ENCODE measurements at places on chromosomes 5 and 9.

- no peak for DNase-seq
These were observed 54.9 kb downstream of the SLC44A1 start for GRCh38 chr9:105299190-105299854.

GRCh38 chr5:127351418-127351817 is 60.8 kb downstream of the MEGF10 start:
- DNase-seq: no peak

GRCh38 chr9:124623966-124624734 is 117.0 kb upstream of the NR5A1 start:
- no peak for DNase-seq

DNA sequence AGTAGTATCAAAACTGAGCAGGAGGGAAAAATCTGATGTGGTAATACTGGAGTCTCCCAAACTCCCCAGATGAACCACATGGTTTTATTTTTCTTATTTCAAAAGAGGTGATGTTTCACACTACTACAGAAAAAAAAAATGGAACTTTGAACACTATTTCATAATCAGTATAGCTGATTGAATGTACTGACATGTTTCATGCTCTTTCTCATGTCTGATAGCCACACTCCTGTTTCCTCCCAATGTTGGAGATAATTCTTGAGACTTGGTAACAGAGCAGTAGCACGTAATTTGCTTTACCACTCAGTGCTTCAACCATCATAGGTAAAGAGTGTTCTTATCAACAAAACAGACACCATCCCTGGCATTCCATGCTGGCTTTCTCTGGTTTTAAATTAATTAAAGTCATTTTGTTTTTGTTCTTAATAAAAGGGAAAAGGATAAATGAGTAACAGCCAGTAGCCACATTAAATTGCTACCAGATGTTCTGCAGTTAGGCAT is 85.2 kb downstream of the MUSK start:
- no peak for DNase-seq

- no peak for DNase-seq
These were observed 114.8 kb downstream of the TLE4 start for GRCh38 chr9:79686381-79687130.

DNA sequence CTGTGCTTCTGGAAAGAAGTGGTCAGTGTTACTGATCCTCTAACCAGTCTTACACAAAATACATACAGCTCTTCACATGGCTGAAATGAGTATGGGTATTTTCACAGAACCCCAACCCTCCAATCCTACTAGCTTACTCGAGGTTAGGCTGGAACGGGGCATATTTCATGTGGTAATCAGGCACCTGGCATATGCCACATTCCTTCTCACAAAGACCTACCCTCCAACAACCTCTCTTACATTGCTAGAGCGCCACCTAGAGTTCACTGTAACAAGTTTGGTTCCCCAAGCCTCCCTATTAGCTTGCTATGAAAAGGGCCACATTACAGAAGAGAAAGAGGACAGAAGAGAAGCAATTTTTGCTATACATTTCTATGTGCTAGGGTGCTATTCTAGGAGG is 597.3 kb downstream of the PRELID2 start:
- no peak for DNase-seq

- no peak for DNase-seq
These were observed 14.0 kb upstream of the PWWP2A start for GRCh38 chr5:160133071-160133917.

DNA sequence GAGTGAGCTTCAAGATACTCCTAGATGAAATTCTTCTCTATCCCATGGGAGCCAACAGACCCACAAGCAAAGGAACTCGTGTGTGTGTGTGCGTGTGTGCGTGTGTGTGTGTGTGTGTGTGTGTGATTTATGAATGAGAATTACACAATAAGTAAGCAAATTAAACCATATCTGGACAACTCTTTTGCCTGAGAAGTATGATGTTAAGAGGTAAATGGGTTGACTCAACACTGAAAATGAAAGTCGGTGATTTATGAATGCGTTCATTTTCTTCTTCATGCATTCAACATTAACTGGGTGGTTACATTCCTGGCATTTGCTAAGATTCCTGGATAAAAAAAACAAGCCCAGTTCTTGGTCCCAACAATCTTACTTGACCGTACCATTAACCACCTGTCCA is 171.3 kb upstream of the ZNF462 start:
- no peak for DNase-seq

DNA sequence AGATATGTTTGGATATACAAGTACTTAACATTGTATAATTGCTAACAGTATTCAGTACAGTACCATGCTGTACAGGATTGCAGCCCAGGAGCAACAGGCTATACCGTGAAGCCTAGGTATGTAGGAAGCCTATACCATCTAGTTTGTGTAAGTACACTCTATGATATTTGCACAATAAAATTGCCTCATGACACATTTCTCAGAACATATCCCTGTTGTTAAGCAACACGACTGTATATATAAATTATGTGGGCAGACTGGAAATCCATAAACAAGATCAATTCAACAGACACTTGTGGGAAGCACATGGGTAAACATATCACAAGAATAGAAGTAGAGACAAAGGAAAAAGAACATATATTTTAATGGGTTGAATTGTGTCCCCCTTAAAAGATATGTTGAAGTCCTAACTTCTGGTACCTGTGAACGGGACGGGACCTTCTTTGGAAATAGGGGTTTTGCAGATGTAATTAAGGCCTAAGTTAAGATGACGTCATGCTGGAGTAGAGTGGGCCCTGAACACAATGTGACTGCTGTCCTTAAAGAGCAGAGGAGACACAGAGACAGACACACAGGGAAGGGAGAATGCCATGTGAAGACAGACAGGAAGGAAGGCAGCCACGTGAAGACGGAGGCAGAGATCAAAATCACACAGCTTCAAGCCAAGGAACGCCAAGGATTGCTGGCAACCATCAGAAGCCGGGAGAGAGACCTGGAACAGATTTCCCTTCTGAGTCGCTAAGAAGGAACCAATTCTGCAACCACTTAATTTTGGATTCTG is 76.3 kb downstream of the SCAI start:
- no peak for DNase-seq

DNA sequence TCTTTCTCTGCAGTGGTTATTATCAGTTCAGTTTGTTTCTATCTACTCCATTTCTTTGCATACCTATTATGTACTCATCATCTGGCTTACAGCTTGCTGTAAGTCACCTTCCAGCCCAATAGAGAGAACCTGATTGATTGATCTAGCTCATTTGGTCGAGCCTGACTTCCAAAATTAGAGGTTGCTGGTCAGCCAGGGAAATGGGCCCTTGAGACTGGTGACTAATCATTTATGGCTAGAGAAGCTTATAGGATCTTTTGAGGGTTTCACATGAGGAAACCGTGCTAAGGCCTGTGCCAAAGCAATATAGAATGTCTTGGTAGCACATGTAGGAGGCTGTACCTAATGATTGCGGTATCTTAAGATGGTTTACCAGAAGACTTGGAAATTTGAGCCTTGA is 5.8 kb downstream of the SREK1 start:
- DNase-seq: no peak

DNA sequence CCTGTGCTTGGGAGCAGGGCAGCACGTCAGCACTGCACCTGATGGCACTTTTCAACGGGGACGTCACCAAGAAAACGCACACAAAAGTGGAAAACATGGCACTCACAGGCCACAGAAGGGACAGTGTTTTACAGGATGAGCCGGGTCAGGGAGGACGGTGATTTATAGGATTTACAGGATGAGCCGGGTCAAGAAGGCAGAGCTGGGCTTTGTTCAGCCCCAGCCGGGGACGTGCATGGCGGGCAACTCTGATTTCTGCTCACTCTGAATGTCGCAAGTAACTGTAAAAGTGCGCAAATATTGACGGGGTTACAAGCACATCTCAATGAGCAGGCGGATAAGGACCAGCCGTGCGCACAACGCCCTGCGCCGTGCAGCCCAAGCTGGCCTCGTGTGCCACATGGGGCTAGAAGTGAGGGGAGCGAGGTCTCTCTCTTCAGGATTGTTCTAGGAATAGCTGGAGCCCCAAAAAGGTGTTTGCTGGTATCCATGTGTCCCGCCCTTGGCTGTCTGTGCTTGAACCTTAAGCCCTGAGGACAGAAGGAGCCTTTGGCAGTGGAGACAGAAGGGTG is 16.4 kb downstream of the SLC6A18 start:
- no peak for DNase-seq
